ENCODE measurements at places on chromosomes 4 and X.

GRCh38 chrX:132676102-132676501 is 187.3 kb upstream of the MBNL3 start:
- DNase-seq: no peak

GRCh38 chrX:126456136-126456535 is 96.5 kb downstream of the DCAF12L1 start:
- DNase-seq: no peak

DNA sequence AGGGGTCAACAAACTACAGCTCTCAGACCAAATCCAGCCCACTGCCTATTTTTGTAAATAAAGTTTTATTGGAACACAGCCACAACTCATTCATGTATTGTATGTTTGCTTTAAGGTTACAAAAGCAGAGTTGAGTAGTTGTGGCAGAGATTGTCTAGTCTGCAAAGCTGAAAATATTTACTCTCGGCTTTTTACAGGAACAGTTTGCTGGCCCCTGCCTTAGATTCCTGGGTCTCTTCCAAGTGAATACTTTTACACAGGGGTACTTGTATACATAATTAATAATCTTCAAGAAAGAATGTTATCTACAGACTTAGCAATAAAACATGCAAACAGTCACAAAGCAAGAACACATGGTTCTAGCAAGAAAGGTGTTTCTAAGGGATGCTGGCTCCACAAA is 154.2 kb downstream of the AMELX start:
- no peak for DNase-seq

- no peak for DNase-seq
Observed at GRCh38 chr4:104616401-104616820, 121.7 kb upstream of the CXXC4 start.

GRCh38 chr4:17957688-17958087 is 63.9 kb downstream of the LCORL start:
- DNase-seq: no peak

- peak; percentile 41 for DNase-seq
Observed at GRCh38 chrX:154730253-154730891, 20.5 kb downstream of the GAB3 start.

DNA sequence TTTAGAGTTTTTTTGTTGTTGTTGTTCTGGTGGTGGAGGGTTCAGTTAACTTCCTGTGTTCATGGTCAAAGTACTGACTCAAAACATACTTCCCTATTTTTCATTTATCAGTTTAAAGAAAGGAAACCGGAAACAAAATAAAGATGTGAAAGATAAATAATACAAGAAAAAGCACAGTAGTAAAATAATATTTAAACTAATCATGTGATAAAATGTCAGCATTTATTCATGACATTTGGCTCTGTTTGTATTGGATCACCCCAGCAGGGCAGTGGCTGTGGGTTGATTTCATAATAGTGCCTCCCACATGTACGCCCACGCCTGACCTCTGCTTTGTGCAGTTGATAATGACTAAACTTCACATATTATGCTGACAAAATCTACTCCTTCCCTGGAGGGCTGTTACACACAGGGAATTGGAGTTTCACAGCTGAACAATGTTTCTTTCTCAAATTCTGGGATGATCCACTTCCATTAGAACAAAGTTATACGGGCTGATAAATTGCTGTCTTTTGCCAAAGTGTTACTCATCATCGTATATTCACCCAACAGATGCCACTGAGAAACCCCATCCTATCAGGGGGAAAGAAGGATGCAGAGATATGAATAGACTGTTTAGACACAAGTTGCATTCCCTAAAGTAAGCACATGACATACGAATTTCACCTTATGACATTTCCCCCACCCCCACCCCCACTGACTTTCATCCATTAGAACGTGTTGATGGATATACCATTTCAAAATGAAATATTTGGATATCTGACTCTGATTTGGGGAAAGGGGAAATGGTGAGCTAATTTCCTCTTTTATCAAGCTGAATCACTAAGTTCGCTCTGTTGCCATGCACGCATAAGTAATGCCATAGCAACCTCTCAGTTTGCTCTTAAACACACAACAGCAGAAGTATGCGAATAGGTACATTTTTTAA is 48.3 kb downstream of the AMELX start:
- DNase-seq: peak; percentile 61

GRCh38 chr4:112593438-112594133 is 43.1 kb downstream of the ZGRF1 start:
- DNase-seq: no peak

DNA sequence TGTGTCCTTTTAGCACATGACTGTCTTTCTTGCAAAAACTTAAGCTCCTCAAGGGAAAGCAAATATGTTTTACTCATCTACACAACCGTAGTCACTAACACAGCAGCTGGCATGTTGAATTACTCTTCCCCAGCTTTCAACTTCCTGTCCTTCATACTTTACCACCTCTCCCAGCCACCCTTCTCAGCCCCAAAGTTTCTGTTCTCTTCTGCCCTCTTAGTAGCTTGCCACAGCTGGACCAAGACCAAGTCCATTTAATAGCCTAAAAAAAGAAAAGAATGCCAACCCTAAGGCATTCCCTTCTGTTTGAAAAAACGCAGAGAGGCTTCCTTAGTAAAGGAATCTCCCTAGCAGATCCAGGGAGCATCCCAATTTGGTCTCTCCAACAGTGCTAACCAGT is 36.8 kb downstream of the SRPX2 start:
- peak; percentile 1 for DNase-seq

- no peak for DNase-seq
Observed at GRCh38 chr4:993111-994029, at the start of gene SLC26A1. Gene SLC26A1 (minus strand): TSS chr4:993404. CDS start chr4:991703, 1,701 bp downstream.

- no peak for DNase-seq
Observed at GRCh38 chr4:155853189-155853588, 12.9 kb downstream of the ASIC5 start.

GRCh38 chr4:87465739-87466366 is 43.5 kb downstream of the NUDT9 start:
- peak; percentile 43 for DNase-seq

DNA sequence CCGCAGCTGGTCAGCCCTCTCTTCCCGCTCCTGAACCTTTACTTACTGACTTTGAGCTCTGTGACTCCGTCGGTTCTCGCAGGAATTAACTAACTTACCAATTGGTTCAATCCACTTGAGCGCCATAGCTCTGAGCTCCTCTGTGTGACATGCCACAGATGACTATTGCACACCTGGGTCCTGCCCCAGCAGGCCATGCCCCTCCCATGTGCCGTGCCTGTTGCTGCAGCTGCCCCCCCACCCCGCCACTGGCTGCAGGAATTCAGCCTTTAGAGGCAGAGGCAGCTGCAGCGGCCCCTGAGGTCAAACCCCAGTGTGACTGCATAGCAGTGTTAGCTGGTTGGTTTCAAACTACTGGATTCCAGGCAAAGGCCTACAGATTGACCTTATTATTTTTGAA is 70.6 kb downstream of the MTMR1 start:
- DNase-seq: no peak

DNA sequence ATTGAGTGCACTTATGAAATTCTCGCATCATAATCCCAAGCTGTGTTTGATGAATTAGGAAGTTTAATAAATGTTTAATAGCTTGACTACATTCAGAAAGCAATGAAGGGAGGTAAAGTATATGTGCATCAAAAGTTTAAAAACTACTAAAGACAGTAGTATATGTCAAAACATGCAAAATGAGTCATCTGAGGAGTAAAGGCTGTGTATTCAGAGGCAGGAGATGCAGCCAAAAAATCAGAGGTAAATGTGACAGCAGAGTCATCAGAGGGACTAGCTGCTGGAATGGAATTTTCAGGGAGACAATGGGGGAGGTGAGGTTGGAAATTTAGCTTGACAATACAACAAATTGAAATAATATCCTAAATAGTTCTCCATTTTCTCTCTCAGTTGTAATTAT is 127.0 kb upstream of the FUNDC1 start:
- DNase-seq: no peak

- DNase-seq: peak; percentile 89
Observed at GRCh38 chr4:6732441-6733357, 16.7 kb downstream of the BLOC1S4 start.

GRCh38 chrX:8913655-8914409 is 112.6 kb upstream of the FAM9A start:
- peak; percentile 78 for DNase-seq

- peak; percentile 85 for DNase-seq
Observed at GRCh38 chr4:74217365-74217764, 59.4 kb downstream of the MTHFD2L start.

DNA sequence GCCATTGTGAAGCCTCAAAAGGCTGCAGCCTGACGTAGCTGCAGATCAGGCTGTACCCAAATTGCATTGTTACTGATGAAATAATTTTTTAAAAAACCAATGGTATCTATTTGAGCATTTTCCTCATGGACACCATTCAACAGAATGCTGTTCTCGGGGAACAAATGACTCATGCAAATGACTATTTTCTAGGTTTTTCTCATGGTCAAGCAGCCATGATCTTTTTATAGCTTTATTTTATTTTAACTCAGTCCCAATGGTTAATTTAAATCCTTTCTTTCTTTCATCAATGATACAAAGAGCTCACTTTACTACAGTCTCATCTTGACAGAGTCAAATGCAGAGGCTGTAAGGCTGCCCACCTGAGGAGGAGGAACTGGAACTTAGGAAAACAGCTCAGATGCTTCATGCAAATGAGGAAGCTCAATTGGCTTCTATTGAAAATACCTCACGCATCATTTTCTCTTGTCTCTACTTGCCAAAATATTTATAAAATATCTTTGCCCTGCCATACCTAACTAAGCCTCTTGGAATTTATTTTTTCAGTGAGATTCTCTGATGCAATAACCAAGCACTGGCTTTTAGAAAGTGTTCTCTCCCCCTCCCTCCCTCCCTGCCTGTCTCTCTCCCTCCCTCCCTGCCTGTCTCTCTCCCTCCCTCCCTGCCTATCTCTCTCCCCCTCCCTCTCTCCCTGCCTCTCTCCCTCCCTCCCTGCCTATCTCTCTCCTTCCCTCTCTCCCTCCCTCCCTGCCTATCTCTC is 81.0 kb downstream of the SORBS2 start:
- no peak for DNase-seq

- no peak for DNase-seq
Observed at GRCh38 chr4:75696581-75696980, 23.4 kb upstream of the G3BP2 start.

DNA sequence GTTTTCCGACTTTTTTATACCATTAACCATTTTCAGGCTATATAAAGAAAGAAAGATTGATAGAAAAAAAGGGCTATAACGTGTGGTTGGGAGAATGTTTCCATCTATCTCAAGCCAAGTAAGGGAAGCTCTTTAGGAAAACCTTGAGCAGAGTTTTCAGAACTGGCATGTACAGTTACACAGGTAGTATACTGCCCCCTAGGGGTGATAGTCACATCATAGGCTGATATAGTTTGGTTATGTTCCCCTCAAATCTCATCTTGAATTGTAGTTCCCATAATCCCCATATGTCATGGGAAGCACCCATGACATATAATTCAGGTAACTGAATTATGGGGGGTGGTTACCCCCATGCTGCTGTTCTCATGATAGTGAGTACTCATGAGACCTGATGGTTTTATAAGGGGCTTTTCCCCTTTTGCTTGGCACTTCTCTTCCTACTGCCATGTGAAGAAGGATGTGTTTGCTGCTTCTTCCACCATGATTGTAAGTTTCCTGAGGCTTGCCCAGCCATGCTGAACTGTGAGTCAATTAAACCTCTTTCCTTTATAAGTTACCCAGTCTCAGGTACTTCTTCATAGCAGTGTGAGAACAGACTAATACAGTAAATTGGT is 186.8 kb downstream of the TMA16 start:
- peak; percentile 13 for DNase-seq

DNA sequence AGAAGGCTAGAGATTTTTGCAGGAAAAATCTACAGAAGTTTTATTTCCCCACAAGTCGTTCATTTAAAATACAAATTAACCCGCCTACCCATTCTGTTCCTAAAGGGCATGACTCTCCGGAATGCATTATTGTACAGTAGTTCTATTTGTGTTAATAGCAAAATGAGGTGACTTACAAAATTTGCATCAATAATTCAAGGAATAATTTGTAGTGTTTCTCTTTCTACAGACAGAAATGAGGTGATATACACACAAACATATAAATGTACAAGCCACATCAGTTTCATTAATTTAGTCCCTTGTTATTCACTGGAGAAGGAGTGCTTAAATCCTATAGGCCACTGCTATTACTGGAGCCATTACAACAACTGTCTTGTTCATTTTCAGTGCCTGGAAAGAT is 501.3 kb upstream of the DIAPH2 start:
- DNase-seq: no peak

DNA sequence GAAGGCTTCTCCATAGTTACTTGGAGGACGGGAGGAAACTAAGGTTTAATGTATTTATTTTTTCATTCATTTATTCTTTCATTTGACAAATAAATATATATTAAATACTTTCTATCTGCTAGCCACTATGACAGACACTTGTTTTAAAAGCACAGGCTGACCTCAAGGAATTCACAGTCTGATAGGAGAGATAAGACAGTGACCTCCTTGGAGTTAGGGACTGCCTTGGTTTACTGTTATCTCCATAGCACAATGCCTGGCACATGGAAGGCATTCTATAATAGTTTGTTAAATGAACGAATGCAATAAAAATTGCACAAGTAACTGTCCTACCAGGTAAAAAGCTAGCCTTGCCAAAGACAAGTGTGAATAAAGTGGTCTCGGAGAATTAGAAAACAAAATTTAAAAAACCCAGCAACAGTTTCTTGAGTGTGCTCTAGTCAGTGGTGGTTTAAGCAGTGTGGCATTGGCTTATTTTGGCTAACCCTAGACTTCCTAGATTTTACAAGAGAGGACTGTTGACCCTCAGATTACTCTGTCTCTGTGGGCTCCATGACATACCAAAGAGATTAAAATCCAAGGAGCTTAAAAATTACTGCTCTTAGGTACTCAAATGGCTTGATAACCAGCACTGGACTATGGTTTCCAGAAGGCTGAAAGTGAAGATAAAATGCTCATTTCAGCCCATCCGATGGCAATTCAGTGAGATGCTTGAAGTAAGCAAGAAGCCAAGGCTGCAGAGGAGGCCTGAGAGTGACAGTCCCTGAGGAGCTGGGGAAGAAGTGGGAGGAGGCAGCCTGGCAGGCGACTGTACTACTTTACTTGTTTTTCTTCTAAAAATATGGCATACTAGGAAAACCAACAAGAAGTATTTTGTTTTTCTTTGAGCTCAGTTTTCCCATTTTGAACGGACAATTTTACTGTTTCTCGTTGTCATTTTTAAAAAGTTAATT is 9.6 kb downstream of the AFP start:
- no peak for DNase-seq

DNA sequence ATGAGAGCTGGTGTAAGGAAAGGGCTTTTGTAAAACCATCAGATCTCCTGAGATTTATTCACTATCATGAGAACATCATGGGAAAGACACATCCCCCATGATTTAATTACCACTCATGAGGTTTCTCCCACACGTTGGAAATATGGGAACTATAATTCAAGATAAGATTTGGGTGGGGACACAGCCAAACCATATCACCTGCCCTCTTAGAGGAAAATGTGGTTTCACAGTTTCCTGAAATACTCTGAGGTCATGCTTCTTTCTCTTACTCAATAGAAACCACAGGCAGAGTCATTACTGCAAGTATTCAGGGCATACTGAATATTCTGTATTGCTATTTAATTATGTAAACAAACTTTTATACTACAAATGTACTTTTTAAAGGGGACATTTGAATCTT is 1453.3 kb downstream of the PCDH18 start:
- no peak for DNase-seq
